Fibroblast of lung (primary cell): ENCODE measurements at places on chromosomes 2 and 18. TPM values are rescaled to one million over a fixed set of nuclear protein-coding genes. Genes with fewer than 3 reads are reported as not detected.

Gene EPG5
- 34.2 and 87.4 TPM in 2 replicates for total RNA-seq

Gene ERMN
- 0.17 TPM in 1 of 2 replicates, not detected in the other for total RNA-seq

Gene KCNJ3
- not detected in 2 replicates for total RNA-seq

Gene CKAP2L
- total RNA-seq, result 0.26 and 3.0 TPM in 2 replicates

Gene KIAA2012
- total RNA-seq, result under 0.01 TPM in 1 of 2 replicates, not detected in the other
